Coronary artery (tissue), 2 donors: ENCODE measurements at places on chromosomes 16 and 17.

DNA sequence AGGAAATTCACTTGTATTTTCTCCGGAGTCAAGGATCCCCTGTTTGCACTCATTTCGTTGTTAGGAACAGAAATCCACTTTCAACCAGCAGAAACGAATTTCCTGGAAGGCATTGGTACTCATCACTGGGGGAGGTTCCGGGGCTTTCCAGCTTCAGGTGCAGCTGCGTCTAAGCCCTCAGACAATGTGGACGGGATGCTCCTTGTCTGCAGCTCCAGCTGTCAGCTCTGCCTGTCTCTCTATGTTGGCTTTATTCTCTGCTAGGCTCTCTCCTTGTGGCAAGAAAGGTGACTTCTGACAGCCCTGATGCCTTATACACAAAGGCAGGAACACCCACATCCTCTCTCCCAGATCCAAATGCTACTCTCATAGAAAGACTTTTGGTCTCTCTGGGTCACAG is 183.9 kb upstream of the HSBP1 start:
- no peak for DNase-seq

DNA sequence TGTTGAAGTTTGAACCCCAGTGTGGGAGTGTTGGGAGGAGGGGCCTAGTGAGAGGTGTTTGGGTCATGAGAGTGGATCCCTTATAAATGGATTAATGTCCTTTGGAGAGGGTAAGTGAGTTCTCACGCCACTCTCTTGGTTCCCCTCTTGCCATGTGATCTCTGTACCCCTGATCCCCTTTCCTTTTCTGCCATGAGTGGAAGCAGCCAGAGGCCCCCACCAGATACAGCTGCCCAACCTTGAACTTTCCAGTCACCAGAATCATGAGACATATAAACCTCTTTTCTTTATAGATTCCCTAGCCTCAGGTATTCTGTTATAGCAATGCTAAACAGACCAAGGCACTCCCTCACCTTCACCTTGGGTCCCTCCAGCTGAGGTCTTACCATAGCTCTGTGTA is 7.4 kb downstream of the SLC6A2 start:
- DNase-seq: no peak

DNA sequence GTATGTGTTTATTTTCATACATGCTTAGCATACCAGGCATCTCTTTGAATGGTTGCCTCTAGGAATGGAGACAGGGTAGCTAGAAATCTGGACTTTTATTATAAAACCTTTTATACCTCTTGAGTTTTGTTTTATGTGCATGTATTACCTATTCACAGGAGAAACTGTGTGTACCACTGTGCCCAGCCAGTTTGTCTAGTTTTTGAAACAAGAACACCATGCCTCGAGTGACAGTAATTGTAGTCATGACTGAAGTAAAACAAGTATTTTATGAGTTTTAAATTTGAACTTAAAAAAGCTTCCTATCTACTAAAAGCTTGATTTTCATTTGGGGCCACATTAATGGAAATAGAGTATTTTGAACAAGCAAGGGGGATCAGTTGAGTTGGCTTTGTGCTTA is 57.4 kb downstream of the SNTB2 start:
- no peak for DNase-seq

DNA sequence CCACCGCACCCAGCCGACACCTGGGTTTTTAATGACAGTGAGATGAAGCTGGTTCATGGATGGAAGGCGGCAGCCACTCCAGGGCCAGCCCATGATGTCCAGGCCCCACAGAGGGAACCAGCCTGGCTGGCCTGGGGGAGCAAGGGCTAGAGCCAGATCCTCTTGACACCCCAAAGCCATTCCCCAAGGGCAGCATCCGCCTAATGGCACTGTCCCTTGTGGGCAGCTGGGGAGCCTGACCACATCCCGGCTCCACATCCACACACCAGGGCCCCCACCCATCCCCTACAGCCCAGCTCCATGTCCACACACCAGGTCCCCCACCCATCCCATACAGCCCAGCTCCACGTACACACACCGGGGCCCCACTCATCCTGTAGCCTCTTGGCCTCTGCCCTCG is 53.3 kb upstream of the ACSF3 start:
- DNase-seq: no peak

GRCh38 chr16:81547194-81547938 is 102.8 kb downstream of the CMIP start:
- DNase-seq: no peak

GRCh38 chr17:77677630-77678029 is 280.9 kb upstream of the TNRC6C start:
- DNase-seq: no peak

- DNase-seq: no peak
These were observed 196.8 kb downstream of the TOX3 start for GRCh38 chr16:52350031-52350642.

- no peak for DNase-seq
These were observed 21.5 kb upstream of the RFFL start for GRCh38 chr17:35084987-35085386.

DNA sequence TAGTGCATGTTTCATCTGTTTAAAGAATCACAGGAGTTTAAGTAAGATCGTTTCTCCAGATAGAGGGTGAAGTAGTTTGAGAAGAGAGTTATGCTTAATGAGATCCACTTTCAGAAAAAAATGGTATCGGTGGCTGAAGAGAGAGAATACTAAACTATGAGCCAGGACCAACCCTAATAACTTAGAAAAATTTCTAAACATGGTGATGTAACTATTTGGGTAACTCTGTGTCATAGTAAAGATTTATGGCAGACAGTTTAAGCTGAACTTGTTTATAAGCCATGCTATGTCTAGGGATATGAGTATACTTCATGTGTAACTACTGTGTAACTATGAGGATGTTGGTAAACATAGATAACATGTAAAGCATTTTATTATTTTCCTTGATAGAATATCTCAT is 489.5 kb downstream of the KCNJ2 start:
- DNase-seq: no peak

DNA sequence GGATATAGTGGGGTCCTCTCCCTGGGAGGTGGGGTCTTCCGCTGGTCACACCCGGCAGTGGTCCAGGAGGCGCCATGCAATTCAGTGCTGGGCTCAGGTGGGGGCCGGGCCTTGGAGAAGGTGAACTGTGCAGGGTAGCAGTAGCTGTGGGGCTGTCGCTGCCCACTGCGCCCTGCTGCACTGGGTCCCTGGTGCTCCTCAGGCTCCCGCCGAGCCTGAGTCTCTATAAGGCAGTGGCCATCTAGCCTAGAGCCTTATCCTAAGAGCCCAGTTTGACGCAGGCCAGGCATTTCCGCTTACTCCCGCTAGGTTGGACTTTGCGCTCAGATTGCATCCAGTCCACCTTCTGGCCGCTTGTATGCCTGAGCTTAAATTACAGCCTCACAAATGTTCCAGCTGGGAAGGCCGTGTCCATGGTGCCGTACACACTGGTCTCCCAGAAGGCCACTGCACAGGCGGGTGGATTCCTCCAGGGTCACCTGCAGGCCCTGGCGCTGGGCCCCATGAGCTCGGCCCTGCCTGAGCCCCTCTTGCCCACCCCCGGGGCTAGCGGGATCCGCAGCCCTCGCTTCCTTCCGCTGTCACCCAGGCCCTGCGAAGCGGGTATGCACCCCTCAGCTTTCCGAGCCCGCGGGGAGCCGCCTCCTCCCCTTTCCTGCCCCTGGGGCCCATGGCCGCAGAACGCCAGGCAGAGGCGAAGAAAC is 1762.2 kb downstream of the TP53TG3F start:
- no peak for DNase-seq

- DNase-seq: no peak
These were observed 118.2 kb upstream of the CHMP6 start for GRCh38 chr17:80873307-80873951.

DNA sequence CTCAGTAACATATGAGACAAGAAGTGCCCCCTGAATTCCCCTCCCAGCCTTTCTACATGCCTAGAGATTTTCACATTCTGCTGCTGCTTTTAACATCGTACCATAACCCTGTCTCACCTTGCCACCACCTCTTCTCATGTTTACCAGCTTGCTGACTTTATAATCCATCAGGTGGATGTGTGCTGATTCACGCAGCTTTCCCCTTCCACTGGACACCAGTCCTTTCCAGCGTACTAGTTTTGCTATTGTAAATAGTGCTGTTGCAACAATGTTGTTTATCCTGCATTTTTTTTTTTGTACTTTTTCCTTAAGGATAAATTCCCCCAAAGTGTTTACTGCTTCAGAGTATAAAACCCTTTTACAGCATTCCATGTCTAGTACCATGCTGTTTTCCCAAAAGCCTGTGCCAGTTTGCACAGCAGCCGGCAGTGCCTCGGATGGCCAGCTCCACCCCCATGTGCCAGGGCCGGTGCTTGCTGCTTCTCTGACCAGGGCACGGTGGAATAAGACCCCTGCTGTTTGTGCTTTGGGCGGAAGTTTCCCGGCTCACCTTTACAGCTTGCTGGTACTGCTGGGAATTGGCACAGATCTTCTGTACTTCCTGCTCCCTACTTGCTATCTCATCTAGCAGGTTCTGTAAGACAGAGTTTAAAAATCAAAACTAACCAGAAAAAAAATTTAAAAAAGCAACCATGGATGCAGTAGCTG is 41.3 kb downstream of the UBN1 start:
- DNase-seq: no peak

- DNase-seq: no peak
These were observed 387.1 kb downstream of the HS3ST4 start for GRCh38 chr16:26078716-26079355.

DNA sequence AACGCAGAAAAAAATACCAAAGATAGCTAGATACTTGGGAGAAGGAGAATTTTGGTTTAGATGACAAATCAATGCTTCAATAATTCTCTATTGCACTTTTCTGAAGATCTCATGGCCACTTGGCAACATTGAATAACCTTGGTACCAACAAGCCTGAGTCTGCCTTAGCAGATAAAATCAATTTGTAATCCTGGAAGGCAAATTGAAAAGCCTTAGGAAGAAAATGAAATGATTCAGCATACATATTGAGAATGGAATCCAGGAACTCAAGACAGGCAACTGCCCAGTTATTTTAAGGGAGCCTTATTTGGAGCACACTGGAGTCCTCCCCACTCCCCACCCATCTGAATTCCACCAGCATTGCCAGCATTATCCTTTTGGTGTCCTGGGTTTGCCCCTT is 109.3 kb upstream of the SOX9 start:
- no peak for DNase-seq

DNA sequence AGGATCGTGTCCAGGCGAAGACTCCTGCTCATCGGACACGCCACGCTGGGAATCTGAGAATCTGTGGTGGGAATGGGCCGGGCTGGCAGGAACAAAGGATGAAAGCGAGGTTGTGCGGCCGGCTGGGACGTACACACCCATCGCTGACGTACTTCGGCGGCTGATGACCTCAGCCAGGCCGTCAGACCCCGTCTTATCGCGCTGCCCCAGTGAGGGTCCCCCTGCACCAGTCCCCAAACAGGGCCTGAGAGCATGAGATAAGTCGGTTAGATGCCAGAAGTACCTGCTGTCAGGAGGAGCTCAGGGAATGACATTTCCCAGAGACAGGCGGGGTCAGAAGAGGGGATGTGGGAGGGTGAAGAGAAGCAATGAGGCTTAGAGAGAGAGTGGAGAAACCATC is 16.0 kb upstream of the SP6 start:
- no peak for DNase-seq

DNA sequence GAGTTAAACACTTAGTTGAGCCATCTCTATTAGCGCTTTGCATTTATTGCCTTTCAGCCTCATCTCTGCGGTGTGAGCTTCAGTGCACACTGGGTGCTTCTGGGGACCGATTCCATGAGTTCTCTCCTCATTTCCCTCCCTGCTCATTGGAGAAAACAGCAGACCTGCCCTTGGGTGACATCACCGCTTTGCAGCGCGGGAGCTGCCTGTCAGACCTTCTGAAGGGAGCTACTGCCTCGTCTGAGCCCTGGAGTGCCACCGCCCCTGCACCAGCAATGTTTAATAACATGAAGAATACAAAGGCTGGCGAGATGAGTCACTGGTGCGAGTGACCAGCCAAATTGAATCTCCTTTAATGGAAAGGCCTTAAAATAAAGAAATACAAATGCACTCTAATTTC is 30.2 kb upstream of the CPPED1 start:
- no peak for DNase-seq

DNA sequence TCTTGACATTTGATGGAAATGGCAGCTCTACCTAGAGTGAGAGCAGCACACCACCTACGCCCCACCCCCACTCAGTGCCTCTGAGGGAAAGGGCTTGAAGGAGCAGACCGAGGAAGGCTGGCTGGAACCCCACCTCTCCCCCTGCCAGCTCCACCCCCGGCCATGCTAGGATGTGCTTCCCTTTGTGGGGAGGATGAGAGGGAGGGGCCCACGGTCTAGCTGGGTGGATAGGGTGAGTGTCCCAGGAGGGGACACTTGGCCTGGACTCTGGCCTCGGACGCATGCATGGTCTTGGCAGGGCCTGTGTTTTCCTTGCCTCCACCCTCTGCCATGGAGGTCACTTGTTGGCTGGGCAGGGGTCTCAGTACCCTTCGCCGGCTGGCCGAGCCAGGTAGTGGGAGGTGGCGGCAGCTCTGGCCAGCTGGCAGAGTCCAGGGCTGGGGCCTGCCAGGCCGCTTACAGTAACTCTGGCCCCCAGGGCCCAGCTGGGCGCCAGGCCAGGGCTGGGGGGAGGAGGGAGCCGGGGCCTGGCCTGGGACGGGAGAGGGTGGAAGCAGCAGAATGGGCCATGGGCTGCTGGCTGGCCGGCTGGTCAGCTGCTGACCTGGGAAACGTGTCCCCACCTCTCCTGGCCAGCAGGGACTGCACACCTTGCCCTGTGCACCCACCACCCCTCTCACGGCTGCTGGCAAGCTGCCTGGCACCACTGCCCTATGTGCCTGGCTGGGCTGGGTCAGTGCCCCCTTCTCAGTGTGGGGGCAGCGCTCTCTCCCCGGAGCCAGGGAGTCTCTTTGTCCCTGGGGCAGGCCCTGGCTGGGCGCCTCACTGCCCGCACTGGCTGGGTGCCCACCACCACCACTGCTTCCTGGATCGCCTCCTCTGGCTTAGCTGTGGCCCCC is 23.0 kb downstream of the RARA start:
- DNase-seq: peak; percentile 97

GRCh38 chr17:39209317-39210092 is 9.4 kb downstream of the RPL19 start:
- no peak for DNase-seq

- no peak for DNase-seq
These were observed 9.0 kb upstream of the RHBDL3 start for GRCh38 chr17:32256701-32257019.

DNA sequence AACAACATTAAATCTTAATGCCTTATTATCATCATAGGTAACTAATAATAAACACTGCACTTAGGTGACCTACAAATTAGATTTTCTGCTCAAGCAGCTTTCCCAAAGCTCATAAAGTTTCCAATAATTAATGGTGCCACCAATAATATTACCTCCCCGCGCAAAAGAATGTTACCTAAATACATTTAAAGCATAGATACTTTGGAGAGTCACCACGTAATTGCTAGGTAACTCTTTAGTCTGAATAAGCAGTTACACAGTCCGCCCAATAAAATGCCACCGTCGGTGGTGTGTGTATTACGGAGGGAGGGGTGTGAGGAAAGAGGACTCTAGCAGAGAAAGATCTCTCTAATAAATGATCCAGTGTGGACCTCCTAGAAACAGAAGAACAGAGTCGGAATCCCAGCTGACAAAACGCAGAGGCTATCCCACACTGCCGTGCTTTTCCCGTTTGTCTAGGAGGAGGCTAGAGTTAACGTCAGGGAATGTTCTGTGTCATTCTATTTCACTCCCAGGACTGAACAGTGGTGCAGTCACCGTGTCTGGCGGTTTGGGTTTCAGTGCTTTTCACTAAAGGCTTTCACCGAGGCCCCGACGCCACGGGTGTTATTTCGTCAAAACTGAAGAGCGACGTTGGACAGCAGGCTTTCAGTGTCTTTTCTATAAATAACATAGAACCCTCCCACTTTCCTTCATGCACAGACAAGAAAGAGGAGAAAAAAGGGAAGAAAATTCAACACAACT is 630 bp downstream of the RNFT1 start:
- no peak for DNase-seq
